ENCODE measurements at places on chromosomes 5 and 9.

DNA sequence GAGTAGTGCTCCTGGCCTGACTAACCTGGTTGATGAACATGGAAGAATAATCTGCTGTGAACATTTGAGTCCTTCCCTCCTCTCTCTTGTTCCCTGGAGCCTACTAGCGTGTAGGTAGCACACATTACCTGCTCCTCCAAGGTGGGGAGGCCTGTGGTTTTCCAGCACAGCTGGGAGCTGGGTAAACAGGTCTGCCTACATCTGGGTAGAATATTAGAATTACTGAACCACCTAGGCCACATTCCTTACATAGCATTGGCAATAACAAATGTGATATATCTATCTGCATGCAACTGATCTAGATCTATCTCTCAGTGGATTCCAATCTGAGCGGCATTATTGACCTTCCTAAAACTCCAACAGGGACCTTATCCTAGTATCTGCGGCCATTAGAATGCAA is 151.0 kb upstream of the ZNF366 start:
- DNase-seq: no peak

- DNase-seq: no peak
Observed at GRCh38 chr5:164893071-164893470, 1387.7 kb downstream of the MAT2B start.

DNA sequence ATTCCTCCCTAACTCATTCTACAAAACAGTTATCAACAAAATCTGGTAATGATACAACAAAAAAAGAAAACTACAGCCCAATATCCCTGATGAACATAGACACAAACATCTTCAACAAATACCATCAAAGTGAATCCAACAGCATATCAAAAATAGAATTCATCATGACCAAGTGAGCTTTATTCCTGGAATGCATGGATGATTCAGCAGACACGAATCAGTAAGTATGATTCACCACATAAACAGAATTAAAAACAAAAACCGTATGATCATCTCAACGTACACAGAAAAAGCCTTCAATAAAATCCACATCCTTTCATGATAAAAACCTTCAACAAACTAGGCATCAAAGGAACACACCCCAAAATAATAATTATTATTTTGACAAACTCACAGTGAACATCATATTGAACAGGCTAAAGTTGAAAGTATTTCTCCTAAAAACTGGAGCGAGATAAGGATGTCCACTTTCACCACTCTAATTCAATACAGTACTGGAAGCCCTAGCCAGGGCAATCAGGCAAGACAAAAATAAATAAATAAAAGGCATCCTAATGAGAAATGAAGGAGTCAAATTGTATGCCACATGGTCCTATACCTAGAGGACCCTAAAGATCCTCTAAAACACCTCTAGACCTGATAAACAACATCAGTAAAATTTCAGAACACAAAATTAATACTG is 305.1 kb upstream of the RGMB start:
- DNase-seq: no peak

GRCh38 chr5:140133514-140134167 is 7.9 kb downstream of the IGIP start:
- DNase-seq: peak; percentile 28

GRCh38 chr5:9924614-9925013 is 294.5 kb upstream of the TAS2R1 start:
- DNase-seq: no peak

- no peak for DNase-seq
Observed at GRCh38 chr5:103207653-103208052, 50.9 kb upstream of the MACIR start.
